ENCODE measurements at places on chromosomes 3 and 15.
A peak's percentile ranks its signal among the peaks of the same experiment; 100 is the strongest.

- no peak for DNase-seq
Observed at GRCh38 chr3:23402728-23403492, 199.8 kb downstream of the UBE2E2 start.

GRCh38 chr15:70504299-70504951 is 258.9 kb downstream of the UACA start:
- no peak for DNase-seq

DNA sequence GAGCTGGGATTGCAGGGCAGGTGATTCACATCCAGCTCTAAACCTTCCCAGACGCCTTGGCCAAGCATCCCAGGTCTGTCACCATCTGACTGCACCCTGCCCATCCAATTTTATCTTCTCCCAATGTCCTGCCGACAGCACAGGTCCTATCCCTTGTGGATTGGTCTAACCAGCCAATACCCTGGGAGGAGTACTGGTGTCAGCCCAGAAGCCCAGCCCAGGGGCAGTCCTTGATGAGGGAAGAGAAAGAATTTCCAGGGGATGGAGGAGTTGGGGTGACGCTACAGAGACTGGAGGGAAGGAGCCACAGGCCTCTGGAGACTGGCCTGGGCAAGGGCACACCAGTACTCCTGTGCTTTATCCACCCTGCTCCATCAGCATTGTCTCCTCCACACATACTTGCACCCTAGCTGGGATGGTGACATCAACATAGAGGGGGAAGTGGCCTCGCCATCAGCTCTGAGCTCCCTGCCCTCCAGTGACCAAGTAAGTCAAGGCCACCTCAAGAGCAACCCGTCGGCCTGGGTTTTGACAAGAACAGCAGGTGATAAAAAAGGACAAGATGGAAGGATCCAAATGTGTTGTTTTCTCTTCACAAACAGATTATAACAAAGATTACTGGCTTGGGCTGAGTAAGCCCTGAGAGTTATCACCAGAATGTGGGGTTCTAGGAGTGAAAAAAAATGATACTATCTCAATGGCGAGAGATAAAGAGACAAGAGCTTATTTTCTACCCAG is 114.6 kb downstream of the AQP9 start:
- no peak for DNase-seq

DNA sequence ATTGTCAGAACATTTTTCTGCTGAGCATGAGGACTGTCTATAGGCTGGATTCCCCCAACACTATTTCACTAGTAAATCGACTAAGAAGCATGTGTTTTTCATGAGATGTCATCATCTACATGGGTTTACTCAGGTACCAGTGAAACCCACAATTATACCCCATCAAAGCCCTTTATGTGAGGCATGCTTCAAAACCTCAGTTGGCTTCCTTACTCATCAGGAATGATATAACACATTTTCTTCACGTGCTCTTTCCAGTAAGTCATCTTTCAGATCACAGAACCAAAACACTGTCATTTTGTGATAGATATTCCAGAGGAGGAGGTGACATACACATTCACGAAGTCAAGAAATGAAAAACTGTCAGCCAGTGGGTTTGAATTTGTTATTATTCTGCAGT is 116.5 kb downstream of the ANO10 start:
- no peak for DNase-seq

- no peak for DNase-seq
Observed at GRCh38 chr15:51443282-51443914, 101.9 kb downstream of the GLDN start.

GRCh38 chr15:43511012-43511885 is 6.2 kb upstream of the MAP1A start:
- DNase-seq, result no peak

DNA sequence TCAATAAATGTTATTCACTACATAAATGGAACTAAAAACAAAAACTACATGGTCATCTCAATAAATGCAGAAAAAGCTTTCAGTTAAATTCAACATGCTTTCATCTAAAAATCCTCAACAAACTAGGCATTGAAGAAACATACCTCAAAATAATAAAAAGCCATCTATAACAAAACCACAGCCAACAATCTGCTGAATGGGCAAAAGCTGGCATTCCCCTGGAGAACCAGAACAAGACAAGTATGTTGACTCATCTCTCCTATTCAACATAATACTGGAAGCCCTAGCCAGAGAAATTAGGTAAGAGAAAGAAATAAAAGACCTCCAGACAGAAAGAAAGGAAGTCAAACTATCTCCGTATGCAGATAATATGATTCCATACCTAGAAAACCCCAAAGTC is 759.9 kb downstream of the EPHA3 start:
- no peak for DNase-seq

DNA sequence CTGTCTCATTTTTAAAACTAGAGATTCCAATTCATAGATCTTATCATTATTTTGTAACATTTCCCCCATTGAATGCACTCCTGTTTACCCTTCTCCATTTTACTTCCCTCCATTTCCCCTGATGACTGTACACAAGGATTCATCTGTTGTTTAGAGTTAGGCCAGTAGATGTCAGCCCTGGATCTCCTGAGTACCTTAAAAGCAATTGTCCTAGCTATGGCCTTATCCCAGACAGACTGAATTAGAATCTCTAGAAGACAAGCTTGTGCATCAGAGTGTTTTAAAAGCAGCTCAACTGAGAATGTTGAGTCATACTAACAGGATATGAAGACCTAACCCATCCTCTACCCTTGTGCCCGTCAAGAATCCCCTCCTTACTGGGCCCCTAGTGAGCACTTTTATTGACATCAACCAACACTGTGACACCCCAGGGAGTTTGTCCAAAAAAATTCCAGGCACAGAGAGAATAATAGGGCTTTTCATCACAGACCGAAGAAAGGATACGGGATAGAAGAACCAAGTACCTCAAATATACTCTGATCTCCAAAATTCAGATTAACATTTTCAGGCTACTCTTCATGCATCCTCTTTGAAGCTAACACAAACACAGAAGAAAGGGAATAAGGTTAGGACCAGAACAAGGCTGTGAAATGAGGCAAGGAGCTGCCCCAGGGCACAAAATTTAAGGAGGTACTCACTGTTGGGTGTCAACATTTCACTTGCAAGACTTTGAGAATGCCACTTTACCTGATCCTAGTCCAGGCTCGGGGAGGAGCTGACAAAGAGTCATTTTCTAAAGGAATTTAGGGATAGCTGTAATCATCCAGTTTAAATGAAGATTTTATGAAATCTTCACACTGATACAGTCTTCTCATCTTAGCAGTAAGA is 17.1 kb downstream of the ZBED2 start:
- DNase-seq, result peak; percentile 11

All from iPS DF 6.9 (cell line).